Right cardiac atrium (tissue), 5 donors: ENCODE measurements at places on chromosomes 13 and 19.
A peak's percentile ranks its signal among the peaks of the same experiment; 100 is the strongest.

- peak; percentile 16 for DNase-seq
Measured at GRCh38 chr19:44818466-44819031, 9.6 kb downstream of the BCAM start.

DNA sequence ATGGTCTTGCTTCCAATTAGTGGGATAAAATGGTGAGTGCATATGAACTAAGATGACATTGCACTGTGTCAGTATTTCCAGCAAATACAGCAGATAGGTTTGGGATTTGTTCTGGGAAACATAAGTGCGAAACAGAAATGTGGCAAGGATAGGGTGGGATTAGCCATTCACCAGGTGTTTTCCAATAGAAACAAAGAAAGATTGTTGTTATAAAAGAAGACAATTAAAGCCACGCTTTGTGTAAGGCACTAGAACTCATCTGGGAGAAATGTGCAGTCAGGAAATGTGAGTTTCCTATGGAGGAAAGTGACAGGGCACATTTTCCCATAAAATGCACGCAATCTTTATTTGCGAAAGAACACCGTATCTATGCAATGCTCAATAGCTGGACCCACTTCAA, 1547.8 kb downstream of the EFNB2 start:
- DNase-seq: no peak

DNA sequence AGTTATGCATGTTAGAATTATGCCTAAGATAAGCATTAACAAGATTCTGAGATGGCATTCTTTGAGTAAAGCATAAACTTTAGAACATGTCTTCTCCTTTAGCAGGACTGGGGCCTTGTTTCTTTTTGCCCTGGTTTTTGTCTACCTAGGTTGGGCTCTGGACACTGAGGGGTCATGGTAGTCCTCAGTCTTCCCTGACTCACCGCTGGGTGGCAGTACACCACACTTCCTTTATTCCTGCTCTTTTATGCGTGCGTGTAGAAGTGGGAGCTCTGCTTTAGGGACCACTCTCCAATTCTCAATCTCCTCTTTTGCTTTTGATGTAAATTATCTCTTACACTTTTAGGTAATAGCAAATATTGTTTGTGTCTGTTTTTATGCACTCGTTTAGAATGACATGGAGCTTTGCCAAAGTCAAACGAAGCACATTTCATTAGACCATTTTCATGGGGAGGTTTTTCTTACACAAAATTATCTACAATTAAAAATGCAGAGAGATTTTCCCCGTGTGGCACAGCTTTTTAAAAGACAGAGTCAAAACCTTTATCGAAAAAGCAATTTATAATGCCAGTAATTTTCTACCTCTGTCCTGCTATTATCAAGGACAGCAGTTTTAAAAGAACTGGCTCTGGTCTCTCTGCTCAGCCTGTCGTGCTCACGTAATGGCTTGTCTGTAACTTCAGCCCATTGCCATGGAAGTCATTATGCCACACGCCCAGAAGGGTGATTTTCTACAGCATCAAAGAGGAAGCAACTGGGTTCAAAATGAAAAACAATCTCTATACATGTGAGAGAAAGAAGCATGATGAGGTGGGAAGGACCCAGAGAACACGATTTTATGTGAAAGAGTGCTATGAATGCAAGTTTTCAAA, 413.9 kb downstream of the COG6 start:
- peak; percentile 77 for DNase-seq

DNA sequence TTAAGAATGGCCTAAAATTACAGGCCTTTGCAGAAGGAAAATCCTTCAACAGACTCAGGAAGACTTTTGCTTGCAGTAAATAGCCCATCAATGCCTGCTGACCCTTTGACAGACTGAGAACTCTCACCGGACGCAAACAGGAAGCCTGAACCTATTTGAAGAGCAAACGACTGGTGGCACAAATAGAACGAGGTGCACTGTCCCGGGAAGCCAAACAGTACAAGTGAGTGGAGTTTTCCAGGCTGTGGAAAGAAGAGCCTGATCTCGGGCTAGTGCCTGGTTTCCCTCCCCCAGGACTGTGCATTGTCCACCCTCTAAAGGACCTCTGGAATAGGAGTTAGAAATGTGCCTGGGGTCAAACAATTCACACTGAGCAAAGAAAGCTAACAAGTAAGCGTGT, 165.5 kb downstream of the FGF14 start:
- no peak for DNase-seq

DNA sequence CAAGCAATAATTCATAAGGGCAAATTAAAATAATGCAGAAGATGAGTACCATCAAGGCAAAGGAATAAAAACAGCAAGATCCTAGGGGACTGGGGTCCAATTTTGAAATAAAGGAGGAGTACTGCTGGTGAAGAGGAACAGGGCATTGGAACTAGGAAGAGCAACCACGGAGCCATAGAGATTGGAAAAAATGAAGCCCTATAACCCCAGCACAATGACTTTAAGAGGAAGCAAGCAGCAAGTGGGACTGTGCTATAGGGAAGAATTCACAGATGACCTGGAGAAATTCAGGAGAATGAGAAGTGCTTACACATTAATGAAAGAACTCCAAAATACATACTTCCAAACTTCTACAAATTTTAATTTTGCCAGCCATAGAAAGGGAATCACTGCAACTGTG, 44.9 kb upstream of the ITM2B start:
- DNase-seq: no peak

DNA sequence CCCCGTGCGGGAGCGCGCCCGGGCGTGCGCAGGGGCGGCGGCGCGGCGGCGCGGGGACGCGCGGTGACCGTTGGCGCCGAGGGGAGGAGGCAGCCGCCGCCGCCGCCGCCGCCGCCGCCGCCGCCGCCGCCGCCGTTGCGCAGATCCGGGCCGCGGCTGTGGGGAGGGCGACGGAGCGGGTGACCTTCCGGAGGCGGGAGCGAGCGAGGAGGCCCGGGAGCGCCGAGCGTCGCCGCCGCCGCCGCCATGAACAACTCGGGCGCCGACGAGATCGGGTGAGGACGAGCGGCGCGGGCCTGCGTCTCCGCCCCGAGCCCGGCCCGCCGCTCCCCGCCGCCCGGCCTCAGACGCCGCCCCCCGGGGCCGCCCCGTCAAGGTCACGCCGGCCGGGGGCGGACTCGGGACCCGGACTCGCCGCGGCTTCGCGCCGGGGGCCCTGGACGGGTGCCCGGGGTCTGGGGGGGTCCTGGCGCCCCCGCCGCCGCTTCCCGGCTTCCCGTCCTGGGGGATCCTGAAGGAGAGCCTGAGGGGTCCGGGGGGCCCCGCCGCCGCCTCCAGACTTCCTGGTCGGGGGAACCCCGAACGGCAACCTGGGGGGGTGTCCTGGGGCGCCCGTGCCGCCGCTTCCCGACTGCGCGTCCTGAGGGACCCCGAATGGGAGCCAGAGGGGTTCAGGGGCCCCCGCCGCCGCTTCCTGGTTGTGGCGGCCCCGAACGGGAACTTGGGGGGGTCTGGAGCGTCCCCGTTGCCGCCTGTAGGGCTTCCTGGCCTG, at the start of gene DAZAP1:
Gene DAZAP1, plus strand, starts transcription at position 59 of the 772 bp plus-strand sequence. Its CDS starts 188 bp downstream, at position 247.
- no peak for DNase-seq

- DNase-seq: no peak
Measured at GRCh38 chr13:109756778-109757177, 29.6 kb downstream of the IRS2 start.

GRCh38 chr13:65642996-65643395, 1587.1 kb downstream of the PCDH9 start:
- no peak for DNase-seq

DNA sequence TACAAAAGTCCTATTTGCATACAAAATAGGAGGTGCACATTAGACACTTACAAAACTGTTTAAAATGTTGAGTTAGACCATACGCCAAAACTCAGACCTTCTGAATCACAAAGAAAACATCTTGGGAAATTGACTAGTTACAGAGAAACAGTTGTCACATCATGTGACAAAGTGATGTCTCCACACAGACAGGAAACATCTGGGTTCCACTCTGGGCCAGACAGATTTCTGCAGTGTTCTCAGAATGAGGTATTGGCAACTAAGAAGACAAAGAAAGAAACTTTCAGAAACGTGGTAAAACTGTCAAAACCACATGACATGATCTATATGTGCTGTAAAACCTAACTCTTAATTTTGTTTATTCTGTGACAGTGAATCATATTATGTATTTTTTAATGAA, 6.7 kb downstream of the ZNF793 start:
- no peak for DNase-seq

DNA sequence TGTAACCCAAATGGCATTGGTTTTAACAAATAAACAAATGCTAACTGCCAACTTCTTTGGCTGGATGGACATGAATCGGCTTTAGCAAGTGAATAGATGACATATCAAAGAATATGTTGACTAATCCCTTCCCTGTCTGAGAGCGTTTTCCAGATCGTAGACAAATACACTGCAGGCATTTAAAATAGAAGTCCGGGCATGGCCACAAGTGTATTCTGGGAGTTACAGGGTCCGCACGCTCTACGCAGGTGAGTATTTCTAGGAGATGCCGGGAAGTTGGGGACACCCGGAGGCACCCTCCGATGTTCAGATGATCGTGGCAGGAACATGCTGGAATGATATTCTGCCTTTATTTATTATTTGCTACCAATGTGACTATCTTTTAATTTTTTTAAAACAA, 53.2 kb upstream of the ZNF536 start:
- DNase-seq: no peak

GRCh38 chr19:2607712-2608601, 94.5 kb downstream of the GNG7 start:
- peak; percentile 60 for DNase-seq

- DNase-seq: no peak
Measured at GRCh38 chr19:45826934-45827333, 11.8 kb upstream of the RSPH6A start.

DNA sequence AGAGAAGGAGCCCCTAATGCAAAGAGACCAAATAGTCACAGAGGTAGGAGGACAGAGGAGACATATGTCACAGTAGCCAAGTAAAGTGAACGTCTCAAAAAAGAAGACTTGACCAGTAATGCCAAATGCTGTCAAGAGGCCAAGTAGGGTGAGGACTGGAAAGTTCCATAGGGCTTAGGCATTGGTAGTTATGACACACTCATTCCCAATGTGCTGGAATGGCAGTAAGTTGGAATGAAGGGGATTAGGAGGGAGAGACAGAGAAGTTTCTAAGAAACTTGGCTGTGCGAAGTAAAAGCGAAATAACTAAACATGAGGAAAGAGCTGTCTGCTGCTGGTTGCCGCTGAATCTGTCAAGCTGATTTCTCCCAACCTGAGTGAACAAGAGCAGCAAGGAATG, 14.9 kb upstream of the FRY start:
- DNase-seq: no peak

- DNase-seq: no peak
Measured at GRCh38 chr13:46149272-46150133, 32.5 kb downstream of the LCP1 start.

DNA sequence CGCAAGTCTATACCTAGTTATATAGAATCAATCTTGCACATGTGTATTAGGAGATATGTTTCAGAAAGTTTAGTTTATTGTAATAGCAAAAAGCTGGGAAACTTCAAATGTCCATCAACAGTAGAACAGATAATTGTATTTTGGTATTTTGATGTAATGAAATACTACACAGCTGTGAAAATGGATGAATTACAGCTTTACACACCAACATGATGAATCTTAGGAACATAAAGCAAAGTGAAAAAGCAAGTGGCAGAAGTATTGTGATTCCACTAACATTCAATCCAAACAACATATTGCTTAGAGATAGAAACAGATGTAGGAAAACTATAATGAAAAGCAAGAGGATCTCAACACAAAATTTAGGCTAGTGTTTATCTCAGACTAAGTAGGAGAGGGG, 72.5 kb downstream of the RUBCNL start:
- DNase-seq: no peak

DNA sequence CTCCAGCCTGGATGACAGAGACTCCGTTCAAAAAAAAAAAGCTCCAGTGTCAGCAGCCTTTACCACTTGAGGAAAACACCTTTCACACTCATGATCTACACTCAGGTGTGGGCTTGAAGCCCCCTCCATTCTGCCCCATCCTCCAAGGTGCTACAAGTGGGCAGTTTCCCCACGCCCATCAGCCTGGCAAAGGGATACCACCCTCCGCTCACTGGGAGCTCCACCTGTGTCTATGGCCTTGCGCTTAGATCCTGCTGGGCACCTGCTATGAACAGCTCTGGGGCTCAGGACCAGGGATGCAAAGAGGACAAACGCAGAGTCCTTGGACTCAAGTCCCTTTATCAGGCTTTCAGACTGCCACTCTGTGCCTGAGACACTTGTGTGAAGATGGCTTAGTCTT, 127.8 kb downstream of the CRYL1 start:
- no peak for DNase-seq

DNA sequence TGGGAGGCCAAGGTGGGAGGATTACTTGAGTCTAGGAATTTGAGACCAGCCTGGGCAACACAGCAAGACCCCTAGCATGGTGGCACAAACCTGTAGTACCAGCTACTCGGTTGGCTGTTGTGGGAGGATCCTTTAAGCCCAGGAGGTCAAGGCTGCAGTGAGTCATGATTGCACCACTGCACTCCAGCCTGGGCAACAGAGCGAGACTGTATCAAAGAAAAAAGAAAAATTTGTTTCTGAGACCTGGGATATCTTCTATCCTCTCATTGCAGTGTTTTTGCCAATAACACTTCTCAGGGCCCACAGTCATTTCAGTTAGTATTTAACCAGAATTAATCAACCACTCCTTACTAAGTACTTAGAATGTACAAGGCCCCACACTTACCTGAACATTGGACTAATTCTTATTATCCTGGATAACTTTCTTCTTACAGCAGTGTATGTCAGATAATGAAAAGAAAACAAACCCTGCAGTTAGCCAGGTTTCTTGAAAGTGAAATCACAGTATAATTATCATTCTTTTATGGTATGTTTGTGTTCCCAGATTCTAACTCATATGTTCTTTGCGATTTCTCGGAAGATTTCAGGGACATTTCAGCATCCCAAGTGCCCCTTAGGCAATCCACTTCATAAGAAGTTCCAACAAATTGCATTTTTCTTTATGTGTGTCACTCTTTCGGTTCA, 75.6 kb upstream of the KLF5 start:
- DNase-seq: no peak

DNA sequence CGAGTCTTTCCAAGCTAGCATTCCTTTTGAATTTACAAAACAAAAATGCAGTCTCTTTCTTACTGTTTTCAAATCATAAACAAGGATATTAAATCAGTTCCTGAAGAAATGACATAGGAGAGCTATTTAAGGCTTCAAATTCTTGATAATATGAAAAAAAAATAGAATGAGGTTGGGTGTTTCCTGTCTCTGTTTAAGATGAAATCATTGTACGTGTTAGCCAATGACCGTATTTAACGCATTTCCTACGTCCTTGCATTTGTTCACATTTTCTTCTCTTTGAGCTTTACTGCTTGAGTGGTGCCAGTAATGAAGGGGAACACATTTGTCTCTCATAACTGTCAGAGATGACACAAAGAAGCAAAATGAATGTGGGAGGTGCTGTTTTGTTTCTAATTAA, 821.3 kb downstream of the DIAPH3 start:
- no peak for DNase-seq

DNA sequence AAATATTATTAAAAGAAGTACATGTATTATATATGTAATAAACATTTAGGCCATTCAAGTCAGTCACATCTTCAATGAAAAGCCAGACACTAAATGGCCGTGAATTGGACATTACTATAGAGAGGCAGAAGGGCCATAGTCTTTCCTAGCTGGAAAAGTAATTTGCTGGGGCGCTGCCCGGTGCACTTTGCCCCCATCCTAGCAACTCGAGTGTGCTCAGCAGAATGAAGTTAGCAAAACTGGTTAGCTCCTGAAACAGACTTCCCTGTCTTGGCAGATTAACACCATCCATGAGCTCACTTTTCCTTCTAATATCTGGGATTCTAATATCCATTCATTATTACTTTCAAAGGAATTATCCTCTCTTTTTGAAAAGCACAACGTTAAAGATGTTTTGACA, 2.8 kb upstream of the SPRYD7 start:
- no peak for DNase-seq
